ENCODE measurements at places on chromosomes 5 and 9. TPM values are rescaled to one million over a fixed set of nuclear protein-coding genes. Genes with fewer than 3 reads are reported as not detected.

GRCh38 chr5:158883502-158883901 lies 216.2 kb downstream of the EBF1 start:
- H3K27me3 ChIP-seq: peaks cover 8% of the 10 kb centered on the region
- DNase-seq: no peak
- no peaks in the 10 kb centered on the region for H3K4me1 ChIP-seq
- no peak overlapping the region for H3K27ac ChIP-seq

DNA sequence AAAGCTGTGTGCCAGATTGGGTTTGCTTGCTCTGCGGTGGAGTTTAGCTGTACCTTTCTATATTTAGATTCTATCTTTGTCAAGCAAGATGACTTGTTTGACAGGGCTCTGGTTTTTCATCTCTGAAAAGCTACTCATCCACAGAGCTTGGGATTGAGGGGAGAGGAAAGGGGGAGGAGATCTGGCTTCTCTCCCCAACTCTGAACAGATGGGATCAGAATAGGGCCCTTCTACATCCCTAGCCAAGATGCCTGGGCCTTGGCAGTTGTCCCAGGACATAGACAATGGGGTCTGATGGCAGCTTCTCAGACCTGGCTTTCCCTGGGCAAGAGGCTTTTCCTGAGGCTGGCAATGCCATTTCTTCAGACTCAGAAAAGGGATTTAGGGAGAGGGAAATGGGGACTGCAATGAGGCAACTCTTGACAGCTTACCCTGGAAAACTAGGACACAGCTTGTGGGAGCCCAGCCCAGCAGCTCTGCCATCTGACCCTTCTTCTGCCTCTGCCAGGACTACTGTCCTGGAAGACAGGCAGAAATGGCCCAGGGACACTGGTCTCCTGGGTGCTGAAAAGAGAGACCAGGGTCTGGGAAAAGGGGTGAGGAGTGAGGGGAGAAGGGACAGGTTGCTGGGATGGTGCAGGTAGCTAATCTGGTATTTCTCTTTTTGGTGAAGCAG lies 50.2 kb upstream of the ASTN2 start:
- no peaks in the 10 kb centered on the region for H3K4me1 ChIP-seq
- no peak overlapping the region for H3K27ac ChIP-seq
- H3K27me3 ChIP-seq: no peaks in the 10 kb centered on the region
- H3K4me3 ChIP-seq: no peak overlapping the region
- DNase-seq: no peak

DNA sequence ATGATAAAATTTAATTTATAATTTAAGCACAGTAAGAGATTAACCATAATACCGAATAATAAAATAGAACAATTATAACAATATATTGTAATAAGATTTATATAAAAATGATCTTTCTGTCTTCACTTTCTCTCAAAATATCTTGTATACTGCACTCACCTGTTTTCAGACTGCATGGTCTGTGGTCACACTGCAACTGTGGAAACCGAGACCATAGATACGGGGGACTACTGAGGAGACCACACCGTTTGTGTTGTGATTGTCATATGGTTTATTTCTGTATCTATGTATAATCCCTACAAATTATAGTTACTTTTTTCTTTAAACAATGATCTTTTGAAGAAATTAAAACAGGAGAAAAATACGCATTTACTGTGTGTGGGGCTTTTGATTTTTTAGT lies 78.8 kb upstream of the TNFAIP8 start:
- no peak for DNase-seq
- no peak overlapping the region for H3K27ac ChIP-seq
- peaks cover 24% of the 10 kb centered on the region for H3K36me3 ChIP-seq
- peaks cover 30% of the 10 kb centered on the region for H3K4me1 ChIP-seq

CORO2A gene
- 21.3 TPM for total RNA-seq

LHX6 gene
- 13.4 TPM for total RNA-seq

ANKRD20A1 gene
- 1.8 TPM for total RNA-seq

CYFIP2 gene
- 2.9 TPM for total RNA-seq

ENTPD2 gene
- total RNA-seq: 0.85 TPM

STING1 gene
- total RNA-seq: 64.2 TPM

GRCh38 chr5:38598994-38599617 lies 42.7 kb upstream of the LIFR start:
- H3K27ac ChIP-seq: no peak overlapping the region
- H3K4me1 ChIP-seq: no peaks in the 10 kb centered on the region
- H3K4me3 ChIP-seq: no peak overlapping the region
- DNase-seq: no peak
- H3K27me3 ChIP-seq: no peaks in the 10 kb centered on the region
- no peaks in the 10 kb centered on the region for H3K36me3 ChIP-seq

GRCh38 chr5:59829386-59829785 lies 64.1 kb downstream of the PDE4D start:
- no peak overlapping the region for H3K4me3 ChIP-seq
- H3K36me3 ChIP-seq: no peaks in the 10 kb centered on the region
- no peak overlapping the region for H3K27ac ChIP-seq
- no peaks in the 10 kb centered on the region for H3K4me1 ChIP-seq

TRIM7 gene
- total RNA-seq: 12.4 TPM

DNA sequence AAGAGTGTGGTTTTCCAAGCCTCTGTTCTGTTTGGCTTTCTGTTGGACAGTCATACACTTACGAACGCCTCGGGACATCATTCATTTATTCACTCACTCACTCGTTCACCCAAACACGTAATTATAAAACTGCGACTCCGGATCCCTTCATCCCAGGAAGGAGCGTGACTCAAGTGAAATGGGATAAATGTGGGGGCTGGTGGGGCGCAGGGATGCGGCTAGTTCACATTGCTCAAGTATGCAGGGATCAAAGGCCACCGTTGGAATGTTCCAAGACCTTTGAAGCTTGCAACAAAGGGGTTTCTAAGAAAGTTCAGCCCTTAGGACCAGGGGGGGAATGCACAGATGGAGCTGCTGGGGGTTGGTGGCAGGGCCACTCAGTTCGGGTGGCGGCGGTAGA lies 64.2 kb downstream of the CFAP77 start:
- peaks cover 66% of the 10 kb centered on the region for H3K27me3 ChIP-seq
- H3K4me3 ChIP-seq: no peak overlapping the region
- H3K27ac ChIP-seq: no peak overlapping the region
- no peaks in the 10 kb centered on the region for H3K36me3 ChIP-seq
- no peaks in the 10 kb centered on the region for H3K4me1 ChIP-seq
- no peak for DNase-seq

DNA sequence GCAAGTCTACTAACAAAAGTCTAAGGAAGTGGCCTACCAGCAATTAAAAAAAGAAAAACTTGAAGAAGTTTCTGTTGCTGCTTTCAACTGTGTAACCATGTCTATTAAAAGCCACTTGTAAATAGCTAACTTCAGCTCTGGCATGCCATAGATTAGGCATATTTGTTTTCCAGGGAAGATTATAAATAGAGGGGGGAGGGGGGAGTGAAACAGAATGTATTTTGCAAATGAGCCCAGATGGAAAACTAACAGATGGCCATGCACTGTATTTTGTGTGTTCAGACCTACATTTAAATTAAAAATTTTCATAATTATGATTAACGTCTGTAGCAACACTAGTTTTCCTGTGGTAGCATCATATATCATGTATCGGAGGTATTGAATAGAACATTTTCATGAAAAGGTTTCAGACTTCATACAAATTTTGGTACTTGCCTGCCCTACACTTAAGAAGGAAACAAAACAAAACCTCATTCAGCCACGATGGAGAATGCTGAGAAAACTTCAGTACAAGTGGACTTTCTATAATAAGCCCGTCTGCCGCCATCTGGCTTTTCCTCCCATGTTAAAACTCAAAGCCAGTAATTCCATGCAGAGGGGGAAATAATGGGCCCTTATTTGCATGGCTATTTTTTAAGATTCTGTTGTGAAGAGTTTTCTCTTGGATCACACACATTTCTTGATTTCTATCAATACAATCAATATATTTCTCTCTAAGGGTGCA lies 220.4 kb upstream of the SMARCA2 start:
- H3K4me1 ChIP-seq: no peaks in the 10 kb centered on the region
- no peak for DNase-seq
- H3K36me3 ChIP-seq: no peaks in the 10 kb centered on the region
- no peaks in the 10 kb centered on the region for H3K27me3 ChIP-seq
